ENCODE measurements at places on chromosomes 7 and 10. TPM values are rescaled to one million over a fixed set of nuclear protein-coding genes. Genes with fewer than 3 reads are reported as not detected.

The PNLIP gene
- total RNA-seq = 0.28 TPM

The CLDN4 gene
- total RNA-seq = 5.2 TPM

The WDR86 gene
- total RNA-seq = 0.20 TPM

The LOXL4 gene
- 1.4 TPM for total RNA-seq

The WNT2 gene
- total RNA-seq = 0.05 TPM

The PRF1 gene
- total RNA-seq = not detected

The SRGN gene
- total RNA-seq = 96.3 TPM

The KEL gene
- total RNA-seq = 0.08 TPM

The DGKI gene
- 0.19 TPM for total RNA-seq

The NEUROD6 gene
- not detected for total RNA-seq

The BZW2 gene
- total RNA-seq = 86.7 TPM

The HTR5A gene
- total RNA-seq = not detected

The LIPM gene
- total RNA-seq = not detected

The SDK1 gene
- 0.53 TPM for total RNA-seq

The ELOVL3 gene
- total RNA-seq = 0.25 TPM

The ODAD2 gene
- 0.17 TPM for total RNA-seq

The DHX32 gene
- 33.4 TPM for total RNA-seq

The CCDC3 gene
- total RNA-seq = 1.4 TPM

The SKIDA1 gene
- total RNA-seq = 1.0 TPM

The GPR85 gene
- not detected for total RNA-seq

The SOSTDC1 gene
- total RNA-seq = not detected

The ERVW-1 gene
- total RNA-seq = not detected

The FAM25C gene
- 3.0 TPM for total RNA-seq

The CPN1 gene
- 0.34 TPM for total RNA-seq

The SPAM1 gene
- total RNA-seq = not detected

The CTTNBP2 gene
- 0.21 TPM for total RNA-seq

The DNAJB6 gene
- 90.7 TPM for total RNA-seq

The ARMC3 gene
- 0.79 TPM for total RNA-seq

The OGDH gene
- total RNA-seq = 28.1 TPM

The LRMDA gene
- total RNA-seq = 4.7 TPM

The OR9A2 gene
- total RNA-seq = not detected

The TFR2 gene
- total RNA-seq = 2.5 TPM

The GPR141 gene
- not detected for total RNA-seq

The NYAP1 gene
- 6.7 TPM for total RNA-seq

The SUN1 gene
- total RNA-seq = 84.4 TPM

The WEE2 gene
- total RNA-seq = not detected

The CHCHD1 gene
- 59.1 TPM for total RNA-seq

The CABCOCO1 gene
- 0.46 TPM for total RNA-seq

The PROSER2 gene
- total RNA-seq = 43.2 TPM
